CD4-positive, alpha-beta T cell treated with Interferon gamma for 1 hour (primary cell): ENCODE measurements at places on chromosomes 1 and 21.

DNA sequence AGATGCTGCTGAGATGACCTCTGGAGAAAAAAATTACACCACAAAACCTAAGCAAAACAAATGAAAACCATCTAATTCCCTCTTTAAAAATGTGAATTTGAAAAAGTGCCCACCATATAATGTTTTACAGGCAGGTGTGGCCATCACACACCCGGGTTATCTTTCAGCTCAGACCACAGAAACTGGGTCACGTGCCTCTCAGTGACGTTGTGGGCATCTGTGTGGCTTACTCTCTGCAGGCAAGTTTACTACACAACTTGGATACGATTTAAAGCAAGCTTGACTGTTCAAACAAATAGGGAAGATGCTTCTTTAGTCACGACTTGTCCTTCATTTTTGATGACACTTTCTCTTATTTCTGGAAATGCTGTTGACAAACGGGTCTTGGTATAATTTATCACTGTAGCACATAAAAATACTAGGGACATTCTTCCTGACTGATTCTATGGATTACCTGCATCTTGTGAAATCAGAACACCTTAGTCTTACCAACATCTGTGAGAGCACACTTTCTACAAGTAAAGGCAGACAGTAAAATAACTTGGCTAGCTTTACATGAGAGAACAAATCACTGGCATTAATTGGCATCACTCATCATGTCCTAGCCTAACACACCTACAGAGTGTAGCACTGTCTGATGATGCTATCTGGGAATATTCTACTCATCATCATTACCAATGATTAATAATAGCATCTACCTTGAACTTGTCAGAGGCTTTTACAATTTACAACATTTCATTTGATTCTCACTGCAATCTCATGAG lies 89.3 kb upstream of the EDEM3 start:
- DNase-seq = peak; percentile 68

DNA sequence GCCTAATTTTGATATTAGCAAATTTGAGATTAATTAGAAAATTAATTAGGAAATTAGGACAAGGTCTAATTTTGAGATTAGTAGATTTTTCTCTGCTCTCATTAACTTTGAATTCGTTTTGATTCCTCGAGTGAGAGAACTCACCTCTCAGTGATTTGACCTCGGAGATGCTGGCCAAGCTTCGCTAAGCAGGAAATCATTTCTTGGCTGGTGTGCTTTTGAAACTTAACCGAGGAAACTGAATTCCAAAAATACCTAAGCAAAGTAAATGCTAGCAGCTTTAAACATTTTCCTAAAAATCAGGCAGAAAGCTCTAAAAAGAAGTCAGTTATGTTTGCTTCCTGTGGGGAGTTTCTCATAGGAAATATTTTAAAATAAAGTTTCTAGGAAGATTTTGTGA lies 34.9 kb downstream of the CDC14A start:
- no peak for DNase-seq

DNA sequence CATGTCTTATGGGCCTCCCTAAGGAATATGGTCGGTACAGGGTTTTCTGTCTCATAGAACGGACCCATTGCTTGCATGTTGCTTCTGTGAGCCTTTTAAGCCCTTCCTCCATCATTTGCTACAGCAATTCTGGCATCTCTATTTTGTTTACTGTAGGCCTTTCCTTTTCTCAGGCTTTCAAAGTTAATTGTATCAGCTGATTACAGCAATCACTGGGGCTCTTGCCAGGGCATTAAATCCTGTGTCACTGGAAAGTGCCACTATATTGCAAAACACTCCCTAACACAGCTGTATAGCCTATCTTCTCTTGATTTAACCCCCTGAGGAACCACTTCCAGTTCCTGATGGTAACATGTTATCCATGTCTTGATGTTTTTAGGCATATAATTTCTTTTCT lies 156.5 kb downstream of the PDE4B start:
- no peak for DNase-seq

- DNase-seq = no peak
Observed at GRCh38 chr1:51644533-51645197, 27.8 kb downstream of the OSBPL9 start.

DNA sequence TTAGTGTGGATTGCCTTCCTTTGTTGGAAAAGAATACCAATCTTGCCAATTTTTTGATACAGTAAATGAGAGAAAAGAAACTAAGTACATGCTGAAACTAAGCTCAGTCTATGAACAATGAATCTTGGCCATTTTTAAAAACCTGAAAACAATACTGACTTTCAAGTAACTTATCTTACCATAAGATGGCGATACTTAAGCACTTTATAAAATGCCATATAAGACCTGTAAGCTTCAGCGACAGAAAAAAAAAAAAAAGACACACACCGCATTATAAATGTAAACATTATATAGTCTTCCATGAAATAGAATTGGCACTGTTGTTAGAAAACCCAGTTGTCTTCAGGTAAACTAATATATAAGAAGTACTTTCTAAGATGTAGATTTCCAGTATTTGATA lies 3.0 kb downstream of the OLFM3 start:
- no peak for DNase-seq

GRCh38 chr1:234851450-234852438 lies 241.8 kb upstream of the IRF2BP2 start:
- DNase-seq = peak; percentile 57

DNA sequence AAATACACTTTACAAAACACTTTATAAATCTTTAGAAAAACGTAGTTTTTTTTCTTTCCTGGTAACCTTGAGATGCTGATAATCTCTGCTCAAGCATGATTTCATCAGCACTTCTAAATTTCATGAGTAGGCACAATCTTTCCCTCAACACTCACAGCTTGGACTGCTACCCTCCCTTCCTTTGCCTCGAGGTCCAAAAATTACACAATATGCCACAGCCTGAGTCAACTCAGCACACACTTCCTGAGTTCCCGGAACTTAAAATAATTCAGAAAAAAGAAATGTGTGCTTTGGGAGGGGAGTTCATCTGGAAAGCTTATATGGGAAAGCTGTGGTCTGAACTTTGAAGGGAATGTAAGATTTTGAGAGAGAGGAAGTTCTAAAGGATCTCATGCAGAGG lies 5.9 kb downstream of the CLCA2 start:
- peak; percentile 46 for DNase-seq
